MCF 10A (cell line): ENCODE measurements at places on chromosomes 1 and 21. TPM values are rescaled to one million over a fixed set of nuclear protein-coding genes. Genes with fewer than 3 reads are reported as not detected.

Gene F11R
- total RNA-seq = 73.6 and 76.8 TPM in 2 replicates

Gene FTCD
- total RNA-seq = 0.20 TPM in 1 of 2 replicates, not detected in the other

GRCh38 chr1:151061704-151062103, 1.5 kb downstream of the MLLT11 start:
- no peak for DNase-seq

DNA sequence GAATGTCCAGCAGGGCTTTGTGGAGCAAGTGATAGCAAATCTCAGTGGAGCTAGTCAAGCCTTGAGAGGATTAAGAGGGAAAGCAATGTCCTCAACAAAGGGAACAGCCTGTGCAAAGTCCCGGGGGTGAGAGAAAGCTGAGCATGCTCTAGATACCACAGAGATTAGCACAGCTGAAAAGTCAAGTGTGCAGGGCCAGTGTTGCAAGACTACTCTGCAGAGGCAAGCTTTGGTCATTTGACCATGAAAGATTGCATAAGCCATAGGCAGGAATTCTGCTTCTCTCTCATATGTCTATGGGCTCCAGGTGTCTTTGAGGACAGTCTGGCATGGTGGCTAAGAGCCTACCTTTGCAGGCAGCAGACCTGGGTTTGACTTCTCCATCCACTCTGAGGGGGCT, 181.0 kb upstream of the JUN start:
- DNase-seq = peak; percentile 48

DNA sequence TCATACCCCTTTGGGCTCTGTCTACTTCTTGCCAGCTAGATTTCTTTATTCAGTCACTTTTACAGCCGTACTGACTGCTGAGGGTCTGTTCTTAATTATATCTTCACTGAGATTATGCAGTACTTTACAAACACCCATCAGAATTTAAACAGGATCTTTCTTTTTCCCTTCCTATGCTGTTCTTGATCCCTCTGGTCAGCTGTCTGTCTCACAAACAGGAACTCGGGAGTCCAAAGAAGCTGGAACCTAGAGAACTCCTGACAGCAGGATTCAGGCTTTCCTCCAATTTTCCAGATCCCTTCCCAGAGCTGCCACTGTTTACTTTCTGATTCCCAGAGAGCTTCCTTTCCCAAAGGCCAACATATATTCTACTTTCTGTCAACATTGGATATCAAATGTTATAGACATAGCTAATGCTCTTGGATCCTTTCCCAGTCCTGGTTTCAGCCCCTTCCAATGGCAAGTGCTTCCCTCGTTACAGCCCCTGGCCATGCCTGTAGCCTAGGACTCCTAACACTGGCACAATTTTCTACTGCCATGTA, 59.5 kb downstream of the ATP2B4 start:
- DNase-seq = no peak

- DNase-seq = no peak
These were observed 11.6 kb downstream of the ARHGEF2 start for GRCh38 chr1:155966750-155967149.

- no peak for DNase-seq
These were observed 99.9 kb downstream of the LYST start for GRCh38 chr1:235766794-235767285.

Gene KCNK1
- total RNA-seq = 24.3 and 41.3 TPM in 2 replicates

DNA sequence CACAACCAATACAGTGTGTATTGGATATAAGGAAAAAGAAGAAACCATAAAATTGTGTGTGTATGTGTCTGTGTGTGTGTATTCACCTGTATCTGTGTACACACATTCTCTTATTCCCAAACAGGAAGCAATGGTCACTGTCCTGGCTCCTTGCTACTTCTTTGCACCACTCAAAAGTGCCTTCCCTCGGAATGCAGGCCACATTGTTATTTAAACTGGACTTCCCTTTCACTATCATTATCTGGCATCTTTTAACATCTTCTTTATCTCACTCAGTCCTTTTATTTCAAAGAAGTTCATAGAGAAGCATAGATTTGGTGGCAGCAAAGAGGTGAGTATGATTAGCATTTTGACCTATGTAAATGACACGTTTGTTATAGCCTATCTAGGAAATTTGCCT, 803.7 kb downstream of the NCAM2 start:
- DNase-seq = no peak

GRCh38 chr1:178133239-178133989, 39.5 kb downstream of the RASAL2 start:
- no peak for DNase-seq
